ENCODE measurements at places on chromosomes 4 and X.

DNA sequence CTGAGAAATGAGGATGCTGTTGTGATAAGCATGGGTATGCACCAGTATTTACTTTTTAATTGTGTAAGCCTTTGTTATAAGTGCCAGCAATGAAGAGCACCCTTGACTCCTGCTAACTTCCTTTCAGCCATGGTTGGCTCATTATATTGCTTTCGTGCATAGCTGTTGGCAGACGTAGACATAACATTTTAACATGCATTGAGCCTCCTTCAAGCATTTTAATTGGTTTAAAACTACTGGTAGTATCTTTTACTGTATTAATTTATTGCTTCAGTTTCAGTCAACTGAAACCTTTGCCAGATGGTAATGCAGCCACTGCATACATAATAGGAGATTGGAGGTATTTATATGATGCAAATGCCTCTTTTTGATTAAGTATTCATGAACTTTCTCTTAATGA, 1285.4 kb downstream of the PCDH18 start:
- no peak for DNase-seq

DNA sequence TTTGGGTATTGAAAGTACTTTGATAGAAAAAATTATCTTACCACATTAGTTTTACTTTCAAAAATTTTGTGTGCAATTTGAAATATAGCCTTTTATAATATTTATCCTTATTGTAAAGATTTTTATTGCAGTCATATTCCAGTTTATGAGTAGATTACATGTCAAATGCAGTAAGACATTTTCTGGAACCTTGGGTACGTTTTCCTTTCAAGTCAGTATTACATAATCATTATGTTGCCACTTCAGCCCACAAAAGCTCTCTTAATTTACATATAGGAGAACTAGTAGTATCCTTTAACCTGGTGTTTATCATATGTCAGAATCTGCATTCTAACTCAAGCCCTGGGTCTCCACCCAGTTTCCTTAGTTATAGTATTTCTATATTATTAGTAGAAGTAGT, 98.5 kb downstream of the CENPC start:
- DNase-seq: no peak

GRCh38 chr4:11039634-11040131, 355.1 kb upstream of the CLNK start:
- DNase-seq: no peak

GRCh38 chr4:100933628-100934027, 413.7 kb downstream of the PPP3CA start:
- no peak for DNase-seq

- DNase-seq: no peak
Observed at GRCh38 chr4:57426779-57427395, 316.7 kb upstream of the IGFBP7 start.

GRCh38 chr4:26484032-26484515, 6.2 kb downstream of the CCKAR start:
- DNase-seq: no peak

DNA sequence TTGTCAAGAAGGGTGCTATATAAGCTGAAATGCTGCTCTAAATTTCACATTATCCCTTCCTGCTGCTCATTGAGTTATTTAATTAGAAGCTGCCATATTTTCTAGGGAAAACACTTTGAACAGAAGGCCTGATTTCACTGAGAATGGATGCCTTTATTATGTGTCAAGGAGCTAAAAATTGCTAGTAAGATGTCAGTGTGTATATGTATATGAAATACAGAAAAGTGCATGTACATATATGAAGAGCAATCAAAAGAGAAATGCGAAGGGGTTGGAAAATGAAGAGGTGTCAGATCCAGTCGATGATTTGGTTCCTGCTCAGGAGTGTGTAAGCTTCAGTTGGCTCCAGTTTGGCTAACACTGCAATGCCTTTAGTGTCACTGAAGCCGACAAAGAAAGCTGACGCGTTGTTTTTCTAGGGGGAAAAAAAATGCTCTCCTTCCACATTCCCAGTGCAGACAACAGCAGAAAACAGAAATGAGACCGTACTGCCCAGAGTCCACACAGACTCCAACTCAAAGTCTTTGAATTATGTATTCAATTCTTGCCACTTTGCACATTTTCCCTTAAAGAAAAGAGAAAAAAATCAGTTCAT, 154.2 kb downstream of the NHS start:
- DNase-seq: no peak

GRCh38 chr4:99763635-99764101, 53.0 kb upstream of the DAPP1 start:
- DNase-seq: no peak

GRCh38 chrX:69196666-69197065, 31.4 kb upstream of the PJA1 start:
- no peak for DNase-seq

GRCh38 chr4:53847965-53848364, 216.4 kb downstream of the CHIC2 start:
- DNase-seq: no peak

- DNase-seq: no peak
Observed at GRCh38 chr4:88630756-88631155, 38.5 kb downstream of the HERC3 start.

DNA sequence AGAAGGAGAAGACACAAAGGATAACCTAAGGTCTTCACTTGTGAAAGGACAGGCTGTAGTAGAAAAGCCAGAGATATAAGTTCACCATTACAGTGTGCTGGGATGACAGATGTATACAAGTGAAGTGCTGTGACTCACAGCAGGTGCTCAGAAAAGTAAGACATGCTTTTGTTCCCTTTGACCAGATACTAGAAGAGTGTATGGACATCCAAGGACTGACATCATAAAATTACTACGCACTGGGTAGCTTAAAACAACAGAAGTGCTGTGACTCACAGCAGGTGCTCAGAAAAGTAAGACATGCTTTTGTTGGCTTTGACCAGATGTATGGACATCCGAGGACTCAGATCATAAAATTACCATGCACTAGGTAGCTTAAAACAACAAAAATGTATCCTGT, 61.6 kb upstream of the BTC start:
- no peak for DNase-seq

- no peak for DNase-seq
Observed at GRCh38 chr4:89823416-89823815, 13.5 kb downstream of the SNCA start.

- no peak for DNase-seq
Observed at GRCh38 chrX:136475236-136475635, 12.5 kb upstream of the BRS3 start.

GRCh38 chr4:165319030-165319429, 8.4 kb upstream of the MSMO1 start:
- no peak for DNase-seq

GRCh38 chrX:115972717-115973116, 197.8 kb upstream of the AGTR2 start:
- DNase-seq: no peak

GRCh38 chrX:16851421-16851820, 18.7 kb downstream of the RBBP7 start:
- no peak for DNase-seq

- DNase-seq: no peak
Observed at GRCh38 chr4:132587626-132588025, 561.5 kb upstream of the PCDH10 start.

DNA sequence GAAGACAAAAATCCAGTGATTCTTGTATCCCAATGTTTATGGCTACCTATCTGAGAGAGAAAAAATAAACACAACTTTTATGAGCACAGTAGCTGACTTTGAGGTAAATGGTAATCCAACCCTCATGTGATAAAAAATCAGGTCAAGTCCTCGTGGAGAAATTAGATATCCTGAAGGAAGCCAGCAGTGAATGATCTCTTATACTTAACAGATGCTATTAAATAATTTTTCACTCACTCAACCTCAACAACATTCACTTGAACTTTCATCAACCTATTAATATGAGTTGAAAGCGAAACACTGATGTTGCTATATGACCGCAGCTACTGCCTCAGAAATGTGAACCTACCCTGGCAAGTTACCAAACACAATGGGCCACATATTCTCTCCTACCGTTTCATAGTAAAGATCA, 105.4 kb downstream of the GPC3 start:
- DNase-seq: no peak

- no peak for DNase-seq
Observed at GRCh38 chrX:70432936-70433847, 10.1 kb downstream of the GDPD2 start.

GRCh38 chr4:7120341-7120740, 52.5 kb upstream of the GRPEL1 start:
- DNase-seq: no peak

DNA sequence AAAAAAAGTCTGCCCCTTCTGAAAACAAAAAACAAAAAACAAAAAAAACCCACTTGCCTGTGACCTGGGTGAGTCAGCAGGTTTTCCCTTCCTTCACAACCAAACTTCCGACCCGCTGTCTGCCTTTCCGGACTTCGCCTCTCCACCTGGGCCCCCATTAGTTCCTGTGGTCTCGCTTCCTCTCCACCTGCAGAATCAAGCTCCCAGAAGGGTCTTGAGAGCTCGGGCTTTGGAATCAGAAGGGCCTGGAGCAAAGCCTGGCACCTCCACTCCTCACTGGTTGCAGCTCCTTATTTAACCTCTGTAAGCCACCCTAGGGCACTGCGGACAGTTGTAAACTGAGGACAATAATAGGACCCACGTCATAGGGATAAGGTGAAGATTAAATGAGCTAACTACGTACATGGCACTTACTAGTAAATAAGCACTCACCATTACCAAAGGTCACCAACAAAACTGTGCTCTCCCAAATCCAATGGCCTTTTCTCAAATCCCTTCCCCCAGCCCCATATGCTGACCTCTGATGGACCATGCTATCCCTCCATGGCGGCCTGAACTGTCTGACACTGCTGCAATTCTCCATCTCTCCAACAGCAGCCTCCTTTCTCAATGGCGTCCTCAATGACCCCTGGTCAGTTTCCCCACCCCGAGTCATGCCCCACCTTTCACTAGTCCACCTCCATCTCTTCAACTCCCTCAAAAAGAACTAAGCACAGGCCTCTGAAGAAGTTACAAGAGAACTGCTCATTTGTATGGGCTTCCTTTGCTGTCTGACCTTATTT, 64.2 kb downstream of the IRF2 start:
- peak; percentile 35 for DNase-seq

DNA sequence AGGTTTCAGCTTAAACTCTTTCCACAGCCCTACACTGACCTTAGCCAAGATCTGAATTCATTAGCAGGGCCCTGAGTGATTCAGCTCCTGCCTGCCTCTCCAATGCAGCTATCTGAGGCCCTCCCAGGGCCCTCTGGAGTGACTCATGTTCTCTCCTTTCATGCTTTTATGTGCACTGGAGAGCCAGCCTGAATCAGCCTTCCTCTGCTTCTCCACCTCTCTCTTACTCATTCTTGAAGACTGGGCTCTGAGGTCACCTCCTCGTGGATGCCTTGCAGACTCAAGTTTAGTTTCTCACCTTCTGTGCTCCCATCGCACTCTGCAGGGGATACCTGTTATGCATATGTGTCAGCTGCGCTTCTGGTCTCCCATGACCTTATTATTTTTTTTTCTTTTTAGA, 3.1 kb upstream of the OCIAD2 start:
- DNase-seq: no peak

- DNase-seq: peak; percentile 39
Observed at GRCh38 chrX:41009850-41010846, 75.1 kb upstream of the USP9X start.

DNA sequence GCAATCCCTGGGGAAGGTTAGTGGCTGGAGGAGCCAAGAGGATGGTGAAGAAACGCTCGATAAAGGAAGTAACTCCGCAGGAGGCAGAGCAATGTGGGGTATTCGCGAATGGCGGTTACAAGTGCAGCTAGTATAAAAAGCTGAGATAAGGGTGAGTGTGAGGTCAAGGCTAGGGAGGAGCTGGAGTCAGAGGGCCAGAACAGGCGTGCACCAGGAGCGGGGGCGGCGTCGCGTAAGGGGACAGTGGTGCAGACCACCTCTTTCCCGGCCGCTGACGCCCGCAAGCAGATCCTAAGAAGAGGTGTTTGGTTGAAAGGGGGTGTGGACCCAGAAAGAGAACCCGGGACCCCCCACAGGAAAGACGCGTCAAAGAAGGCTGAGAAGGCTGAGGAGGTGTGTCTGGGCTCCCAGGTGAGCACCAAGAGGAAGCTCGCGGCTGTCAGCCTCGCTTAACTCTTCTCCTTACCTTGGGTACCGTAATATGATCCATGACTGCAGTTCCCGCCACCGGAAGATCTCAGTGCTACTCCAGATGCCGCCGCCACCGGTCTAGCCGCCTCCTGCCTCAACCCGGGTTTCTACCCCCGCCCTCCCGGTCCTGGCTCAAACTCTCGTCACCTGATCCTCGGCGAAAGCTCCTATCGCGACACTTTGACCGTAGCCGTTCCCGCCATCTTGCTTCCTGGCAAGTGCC, at the start of gene MTMR8:
Gene MTMR8, minus strand, starts transcription at position 579 of the 694 bp plus-strand sequence. Its CDS starts 89 bp downstream, at position 490.
- peak; percentile 70 for DNase-seq

GRCh38 chr4:2887343-2887742, 43.7 kb downstream of the ADD1 start:
- DNase-seq: no peak

- no peak for DNase-seq
Observed at GRCh38 chr4:133000012-133000411, 149.1 kb upstream of the PCDH10 start.
